Uterus (tissue), 4 donors: ENCODE measurements at places on chromosomes 3 and 15. TPM values are rescaled to one million over a fixed set of nuclear protein-coding genes. Genes with fewer than 3 reads are reported as not detected.

Gene RBPMS2
- 58.4 TPM for total RNA-seq

Gene PATL2
- 0.28 TPM for total RNA-seq

GRCh38 chr15:85337425-85338074 is 42.9 kb upstream of the AKAP13 start:
- H3K27ac ChIP-seq: peak overlapping the region; percentile 97
- H3K4me3 ChIP-seq: no peak overlapping the region
- no peak for DNase-seq
- no peaks in the 10 kb centered on the region for H3K36me3 ChIP-seq
- no peaks in the 10 kb centered on the region for H3K27me3 ChIP-seq

- no peaks in the 10 kb centered on the region for H3K27me3 ChIP-seq
- no peak overlapping the region for H3K4me3 ChIP-seq
- no peak for DNase-seq
- no peaks in the 10 kb centered on the region for H3K4me1 ChIP-seq
- no peaks in the 10 kb centered on the region for H3K36me3 ChIP-seq
- no peak overlapping the region for H3K27ac ChIP-seq
These were observed 6.0 kb downstream of the HCLS1 start for GRCh38 chr3:121654493-121655385.

GRCh38 chr3:29452934-29453283 is 172.0 kb downstream of the RBMS3 start:
- H3K4me3 ChIP-seq: no peak overlapping the region
- no peak for DNase-seq
- H3K4me1 ChIP-seq: no peaks in the 10 kb centered on the region
- no peaks in the 10 kb centered on the region for H3K36me3 ChIP-seq
- no peak overlapping the region for H3K27ac ChIP-seq

- no peak for DNase-seq
- no peaks in the 10 kb centered on the region for H3K4me1 ChIP-seq
- H3K4me3 ChIP-seq: no peak overlapping the region
These were observed 448.9 kb upstream of the DPH6 start for GRCh38 chr15:35994876-35995275.

GRCh38 chr15:29631076-29632070 is 190.9 kb downstream of the TJP1 start:
- H3K4me3 ChIP-seq: no peak overlapping the region
- no peaks in the 10 kb centered on the region for H3K27me3 ChIP-seq
- H3K27ac ChIP-seq: no peak overlapping the region
- no peak for DNase-seq
- H3K36me3 ChIP-seq: no peaks in the 10 kb centered on the region
